ENCODE measurements at places on chromosomes 16 and 17. TPM values are rescaled to one million over a fixed set of nuclear protein-coding genes. Genes with fewer than 3 reads are reported as not detected.

KRT20 gene
- 1.5 TPM for total RNA-seq

TNFSF13 gene
- 0.71 TPM for total RNA-seq

CDRT4 gene
- total RNA-seq: 6.2 TPM

ARHGAP44 gene
- total RNA-seq: 7.3 TPM

CORO1A gene
- 7.0 TPM for total RNA-seq

HEATR9 gene
- not detected for total RNA-seq

OTOA gene
- total RNA-seq: not detected

All from HCT116 (cell line).